ENCODE measurements at places on chromosomes 3 and 15. TPM values are rescaled to one million over a fixed set of nuclear protein-coding genes. Genes with fewer than 3 reads are reported as not detected.
A peak's percentile ranks its signal among the peaks of the same experiment; 100 is the strongest.

Gene TLR9
- 0.93 TPM for total RNA-seq

Gene LRRC2
- not detected for total RNA-seq

Gene POTEB2
- total RNA-seq: not detected

Gene MAP1A
- total RNA-seq: 1.7 TPM

Gene PTPN9
- 17.8 TPM for total RNA-seq

Gene ROPN1
- not detected for total RNA-seq

Gene ITPKA
- 5.5 TPM for total RNA-seq

Gene TMCO5A
- total RNA-seq: not detected

Gene MINDY2
- total RNA-seq: 33.0 TPM

Gene GOLGA8A
- total RNA-seq: 169 TPM

Gene BAHD1
- 16.6 TPM for total RNA-seq

Gene CCR5
- total RNA-seq: 2.2 TPM

Gene FANCD2OS
- total RNA-seq: not detected

Gene BCHE
- total RNA-seq: not detected

GRCh38 chr3:12868039-12869034, 27.0 kb upstream of the RPL32 start:
- peak; percentile 86 for ATAC-seq

GRCh38 chr3:57160765-57161538, 4.2 kb downstream of the IL17RD start:
- no peak for ATAC-seq

- peak; percentile 55 for ATAC-seq
Observed at GRCh38 chr3:177827511-177828207, 630.4 kb upstream of the TBL1XR1 start.

GRCh38 chr3:36542186-36542585, 161.9 kb downstream of the STAC start:
- no peak for ATAC-seq

DNA sequence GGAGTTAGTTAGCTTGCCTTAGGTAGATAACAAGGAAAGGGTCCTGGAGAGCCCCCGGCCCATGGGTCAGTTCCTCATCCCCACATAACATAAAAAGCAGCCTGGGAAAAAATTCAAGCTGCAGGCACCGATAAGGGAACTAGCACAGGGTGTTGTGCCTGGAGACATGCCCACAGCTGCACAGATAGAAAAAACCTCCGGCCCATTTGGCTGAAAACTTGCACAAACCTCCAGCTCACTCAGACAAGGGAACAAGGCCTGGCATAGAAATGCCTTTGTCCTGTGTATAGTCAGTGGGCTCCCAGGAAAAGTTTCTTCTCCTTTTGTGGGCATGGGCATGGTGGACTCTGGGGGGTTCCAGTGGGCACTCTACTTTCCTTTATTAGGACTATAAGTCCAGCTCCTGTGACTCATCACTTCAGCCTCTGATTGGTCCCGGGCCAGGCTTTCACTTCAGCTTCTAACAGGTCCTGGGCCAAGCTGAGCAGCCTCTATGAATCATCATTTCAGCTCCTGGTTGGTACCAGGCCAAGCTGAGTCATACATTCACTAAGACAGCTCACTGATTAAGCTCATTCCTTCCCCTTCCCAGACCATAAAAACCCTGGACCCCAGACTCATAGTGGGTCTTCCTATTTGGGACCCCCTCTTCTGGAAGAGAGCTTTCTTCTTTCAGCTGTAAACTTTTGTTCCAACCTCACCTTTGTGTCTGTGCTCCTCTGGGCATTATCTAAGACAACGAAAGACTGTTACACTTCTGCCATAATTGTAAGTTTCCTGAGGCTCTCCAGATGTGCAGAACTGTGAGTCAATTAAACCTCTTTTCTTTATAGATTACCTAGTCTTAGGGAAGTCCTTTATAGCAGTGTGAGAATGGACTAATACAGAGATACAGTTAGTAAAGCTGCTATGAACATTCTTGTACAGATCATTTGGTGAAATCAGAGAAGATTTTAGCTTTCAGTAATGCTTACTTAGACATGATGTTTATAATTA, 348.0 kb upstream of the DPPA4 start:
- ATAC-seq: peak; percentile 80

DNA sequence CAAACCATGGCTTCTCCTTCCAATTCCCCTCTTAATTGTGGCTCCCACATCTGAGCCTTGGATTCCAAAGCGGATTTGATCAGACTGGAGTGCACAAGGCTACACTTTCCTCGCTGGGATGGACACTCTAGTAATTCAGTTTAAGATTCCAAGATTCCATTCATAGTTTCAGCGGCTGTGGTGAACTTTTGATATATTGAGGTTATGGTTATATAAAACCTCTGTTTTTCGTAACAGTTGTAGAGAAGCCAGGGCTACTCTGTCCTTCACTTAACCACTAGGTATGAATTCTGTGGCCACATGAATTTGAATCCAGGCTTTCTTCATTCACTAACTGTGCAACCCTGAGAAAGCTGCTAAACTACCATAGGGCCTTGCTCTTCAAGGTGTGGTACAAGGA, 67.9 kb upstream of the KY start:
- no peak for ATAC-seq

DNA sequence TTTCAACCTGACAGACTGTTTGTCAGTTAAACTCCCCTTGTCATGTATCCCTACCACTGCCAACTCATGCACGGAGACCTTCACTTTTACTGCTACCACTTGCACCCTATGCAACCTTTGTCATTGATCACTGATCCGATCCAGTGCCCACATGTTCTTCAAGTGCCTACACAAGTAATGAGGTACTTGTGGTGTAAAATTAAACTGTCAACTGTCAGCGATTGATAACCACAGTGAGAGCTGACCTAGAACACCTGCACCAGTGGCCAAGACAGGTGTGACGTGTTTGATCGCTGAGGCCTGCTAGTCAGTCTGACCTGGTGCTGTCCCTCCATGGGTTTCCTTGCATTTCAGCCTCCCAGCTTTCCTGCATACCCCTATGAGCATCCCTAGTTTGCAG, 55.6 kb downstream of the MECOM start:
- no peak for ATAC-seq

GRCh38 chr3:149917124-149917667, 53.5 kb downstream of the PFN2 start:
- no peak for ATAC-seq

GRCh38 chr15:65033659-65034269, 4.3 kb upstream of the MTFMT start:
- ATAC-seq: no peak

DNA sequence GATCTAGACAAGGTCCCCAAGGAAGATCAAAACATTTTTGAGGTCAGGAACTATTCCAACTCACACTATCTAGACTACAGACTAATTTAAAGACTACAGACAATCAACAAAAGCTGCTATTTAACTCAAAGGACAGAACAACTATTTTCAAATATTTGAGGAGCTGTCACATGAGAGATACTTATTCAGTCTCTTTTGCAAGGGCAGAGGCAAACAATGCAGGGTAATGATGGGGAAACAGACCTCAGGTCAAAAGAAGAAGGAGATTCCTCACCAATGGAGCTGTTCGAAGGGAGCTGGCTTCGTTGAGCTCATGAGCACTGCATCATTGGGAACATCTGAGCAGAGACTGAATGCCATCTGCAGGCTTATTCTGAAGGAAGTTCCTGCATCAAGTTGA, 231.9 kb downstream of the DTWD1 start:
- no peak for ATAC-seq

GRCh38 chr15:71545923-71546322, 264.4 kb upstream of the NR2E3 start:
- ATAC-seq: no peak

DNA sequence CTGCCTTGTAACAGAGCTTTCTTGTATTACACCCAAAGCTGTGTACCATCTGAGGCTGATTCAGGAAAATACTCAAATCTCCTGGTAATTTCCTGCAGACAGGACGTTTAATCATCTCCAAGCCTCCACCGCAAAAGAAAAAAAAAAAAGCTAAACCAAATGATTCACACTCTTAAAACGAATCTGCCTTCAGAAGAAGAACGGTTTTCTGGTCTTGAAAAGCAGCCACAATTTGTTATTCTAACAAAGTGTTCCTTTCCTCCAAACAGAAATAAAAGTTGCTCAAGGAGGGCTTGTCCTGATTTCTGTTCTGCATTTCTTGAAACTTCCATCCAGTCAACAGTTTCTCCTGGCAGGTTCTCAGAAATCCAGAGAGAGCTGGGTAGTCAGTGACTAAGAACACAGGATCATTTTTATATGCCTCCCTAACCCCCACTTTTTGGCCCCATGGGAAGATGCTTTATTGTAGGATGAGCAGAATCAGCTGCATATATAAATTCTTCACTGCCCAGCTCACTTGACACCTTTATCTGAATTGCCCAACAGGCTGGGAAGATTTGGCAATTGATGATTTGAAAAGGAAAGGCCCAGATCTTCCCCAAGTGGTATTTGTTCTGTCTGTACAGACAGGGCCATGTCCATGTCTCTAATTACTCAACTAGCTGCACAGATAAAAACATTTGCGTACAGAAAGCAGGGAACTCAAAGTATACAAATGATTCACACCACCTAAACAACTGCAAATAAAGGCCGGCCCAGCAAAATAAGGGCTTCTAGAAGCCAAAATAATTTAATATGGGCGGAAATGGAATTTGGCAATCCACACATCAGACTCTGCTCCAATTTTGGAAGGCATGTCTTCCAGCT, 41.0 kb upstream of the PRICKLE2 start:
- ATAC-seq: no peak

DNA sequence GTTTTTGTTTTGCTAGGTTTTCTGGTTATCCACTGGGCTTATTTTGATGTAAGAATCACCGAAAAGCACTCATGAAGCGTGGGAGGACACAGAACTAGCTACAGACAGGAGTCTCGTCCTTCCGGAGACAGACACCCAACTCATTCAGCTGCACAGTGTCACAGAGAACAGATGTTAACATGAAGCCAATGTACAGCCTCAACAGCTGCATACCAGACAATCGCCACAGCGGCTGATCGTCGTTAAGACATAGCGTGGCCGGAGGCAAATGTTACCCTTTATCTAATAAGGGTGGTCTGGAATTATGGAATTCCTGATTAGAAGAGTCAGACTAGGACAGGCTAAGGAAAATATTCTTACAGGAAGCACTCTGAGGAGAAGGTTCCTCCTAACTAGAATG, 1.1 kb upstream of the PYGO1 start:
- ATAC-seq: no peak

GRCh38 chr3:174206607-174207192, 652.4 kb upstream of the NAALADL2 start:
- ATAC-seq: no peak

DNA sequence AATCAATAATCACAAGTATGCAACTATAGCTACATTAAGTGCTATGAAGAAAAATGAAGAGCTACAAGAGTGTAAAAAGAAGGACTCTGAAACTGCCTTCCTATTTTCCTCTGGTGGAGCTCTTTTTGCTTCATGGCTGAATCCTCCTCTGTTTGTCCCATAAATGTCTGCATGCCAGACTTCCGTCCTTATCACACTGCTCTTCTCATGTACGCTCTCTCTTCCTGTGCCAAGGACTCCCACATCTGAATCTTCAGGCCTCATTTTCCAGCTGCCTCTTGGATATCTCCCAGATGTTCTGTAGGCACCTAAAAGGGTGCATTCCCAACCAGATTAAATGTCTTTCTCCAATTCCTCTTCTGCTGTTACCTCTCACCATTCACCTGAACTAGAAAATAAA, 123.7 kb downstream of the MECOM start:
- ATAC-seq: no peak

GRCh38 chr3:196097373-196098154, 15.7 kb upstream of the TFRC start:
- ATAC-seq: peak; percentile 69

DNA sequence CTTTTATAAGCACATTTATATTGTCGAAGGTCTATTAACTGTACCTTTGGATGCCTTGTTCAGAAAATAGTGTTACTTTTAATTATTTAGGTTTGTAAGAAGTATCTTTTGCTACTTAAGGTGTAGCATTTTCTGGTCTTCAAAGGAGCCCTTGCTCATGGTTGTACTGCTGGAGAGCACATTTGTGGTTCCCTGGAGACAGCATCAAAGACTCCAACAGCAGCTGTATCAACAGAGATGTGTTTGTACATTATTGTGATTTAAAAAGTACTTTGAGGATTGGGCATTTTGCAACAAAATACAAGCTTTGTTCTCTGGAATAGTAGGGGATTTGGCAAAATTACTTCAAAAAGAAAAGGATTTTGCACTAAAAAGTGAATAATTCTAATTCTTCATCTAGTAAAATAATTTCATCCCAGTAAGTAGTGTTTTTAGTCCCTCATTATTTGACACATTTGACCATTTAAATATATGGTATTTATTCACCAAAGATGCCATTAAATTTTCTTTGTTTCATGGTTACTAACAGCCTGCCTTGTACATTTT, 16.5 kb downstream of the TBC1D23 start:
- ATAC-seq: no peak

DNA sequence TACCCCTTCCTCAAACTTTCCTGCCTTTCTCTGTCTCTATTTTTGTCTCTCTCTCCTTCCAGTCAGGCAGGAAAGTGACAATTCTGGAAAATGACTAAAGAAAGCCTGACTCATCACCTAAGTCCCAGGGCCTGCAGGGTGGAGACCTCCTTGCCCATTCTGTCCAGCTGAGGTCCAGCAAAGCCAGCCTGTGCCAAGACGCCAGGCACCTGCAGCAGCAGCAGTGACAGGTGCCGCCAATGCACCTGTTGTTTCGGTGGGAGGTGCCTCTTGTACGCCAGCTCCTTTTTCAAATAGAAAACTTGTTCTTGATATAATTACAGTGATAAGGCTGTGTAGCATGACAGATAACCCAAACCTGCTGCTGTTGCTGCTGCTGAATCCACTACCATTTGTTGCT, 501.3 kb downstream of the NTRK3 start:
- ATAC-seq: no peak

DNA sequence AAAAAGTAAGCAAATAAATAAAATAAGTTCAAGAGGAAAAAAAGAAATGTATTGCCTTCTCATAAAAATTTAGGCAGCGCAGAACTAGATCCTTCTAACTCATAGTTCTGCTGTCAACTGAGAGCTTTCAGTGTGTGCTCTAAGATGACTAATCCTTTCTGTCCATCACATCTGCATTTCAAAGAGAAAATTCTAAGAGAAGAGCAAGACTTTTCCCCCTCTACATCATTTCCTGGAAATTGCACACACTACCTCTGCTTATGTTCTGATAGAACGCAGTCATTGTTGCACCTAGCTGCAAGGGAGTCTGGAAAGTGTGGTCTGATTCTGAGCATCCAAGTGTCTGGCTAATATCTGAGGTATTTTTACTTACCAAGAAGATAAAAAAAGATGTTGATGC, 39.6 kb upstream of the SLCO3A1 start:
- ATAC-seq: no peak

- ATAC-seq: peak; percentile 95
Observed at GRCh38 chr3:187130346-187131066, 8.8 kb downstream of the RPL39L start.

GRCh38 chr3:119468041-119468440, 722 bp upstream of the POGLUT1 start:
- ATAC-seq: no peak

DNA sequence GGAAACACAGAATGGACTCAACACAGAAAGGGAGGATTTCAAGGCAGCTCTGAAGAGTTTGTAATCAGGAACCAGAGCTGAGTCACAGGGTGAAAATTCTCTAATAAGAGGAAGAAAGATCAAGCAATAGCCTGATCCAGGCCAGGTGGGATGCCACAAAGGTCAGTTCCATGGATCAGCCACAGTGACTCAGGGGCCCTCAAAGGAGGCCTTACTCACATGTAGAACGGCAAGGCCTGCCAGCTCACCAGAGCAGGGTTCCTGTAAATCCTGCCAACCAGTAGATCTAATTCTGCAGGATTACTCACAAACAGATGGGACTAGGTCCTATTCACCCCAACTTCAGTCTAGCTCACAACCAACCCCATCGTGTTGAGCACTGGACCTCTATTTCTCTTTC, 78.3 kb upstream of the PPP2R3A start:
- no peak for ATAC-seq

Data from activated T-helper 17 cell treated with anti-CD3 and anti-CD28 coated beads, Interleukin-2, amount 50 U/mL, for 72 hours (primary cell).